ENCODE measurements at places on chromosomes 6 and 20.

- DNase-seq: no peak
Measured at GRCh38 chr20:991850-992249, 10.3 kb downstream of the RSPO4 start.

GRCh38 chr20:48051794-48052474, 266.7 kb upstream of the SULF2 start:
- DNase-seq: peak; percentile 29

DNA sequence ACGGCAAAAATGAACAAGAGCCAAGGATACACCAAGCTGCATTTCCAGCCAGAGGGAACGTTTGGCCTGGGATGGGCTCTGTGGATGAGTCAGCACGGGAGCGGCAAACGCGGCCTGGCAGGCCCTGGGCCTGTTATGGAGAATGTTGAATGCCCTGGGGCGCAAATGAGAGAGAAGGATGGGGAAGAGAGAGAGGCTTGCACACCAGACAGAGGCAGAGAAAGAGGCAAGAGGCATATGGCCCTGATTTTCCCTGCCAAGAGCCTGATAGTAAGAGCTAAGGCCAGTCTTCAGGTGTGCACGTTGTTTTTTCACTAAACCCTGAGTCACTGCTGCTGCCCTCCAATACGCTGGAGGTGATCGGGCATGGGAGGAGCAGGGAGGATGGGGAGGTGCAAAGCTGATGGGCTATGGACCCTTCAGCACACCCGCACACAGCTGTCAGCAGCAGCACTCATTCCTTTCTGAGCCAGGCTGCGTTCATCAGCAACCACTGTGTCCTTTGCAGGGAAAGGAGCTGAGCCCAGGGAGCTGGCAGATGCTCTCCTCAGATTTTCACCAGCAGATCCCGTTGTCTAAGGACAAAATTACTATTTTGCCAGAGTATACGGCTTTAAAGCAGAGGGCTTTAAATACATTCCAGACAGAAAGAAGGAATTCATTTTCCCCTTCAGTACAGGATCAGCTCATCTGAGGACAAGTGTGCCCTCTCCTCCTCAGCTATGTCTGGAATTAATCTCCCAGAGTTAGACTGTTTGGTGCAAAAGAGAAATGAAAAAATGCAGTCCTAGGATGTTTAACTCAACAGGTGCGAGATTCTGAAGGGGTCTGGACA, 61.7 kb upstream of the SLC22A23 start:
- peak; percentile 95 for DNase-seq

- DNase-seq: peak; percentile 61
Measured at GRCh38 chr6:37021356-37022129, 16.1 kb downstream of the FGD2 start.

- no peak for DNase-seq
Measured at GRCh38 chr6:62324834-62325233, 38.8 kb upstream of the KHDRBS2 start.

GRCh38 chr6:132798869-132799538, 567 bp upstream of the SLC18B1 start:
- peak; percentile 81 for DNase-seq
